ENCODE measurements at places on chromosomes 2 and 18. TPM values are rescaled to one million over a fixed set of nuclear protein-coding genes. Genes with fewer than 3 reads are reported as not detected.

The CCBE1 gene
- 0.85 TPM for total RNA-seq

The REG3A gene
- not detected for total RNA-seq

The TXNL4A gene
- total RNA-seq = 64.0 TPM

The FRZB gene
- total RNA-seq = 0.21 TPM

The FBXO15 gene
- 1.1 TPM for total RNA-seq

The CD8B2 gene
- not detected for total RNA-seq

The HRH4 gene
- 0.07 TPM for total RNA-seq

The RAB3GAP1 gene
- total RNA-seq = 28.6 TPM

The CHMP1B gene
- 64.1 TPM for total RNA-seq

The FLACC1 gene
- not detected for total RNA-seq

All from airway epithelial cell (primary cell).